ENCODE measurements at places on chromosomes 6 and 20.

- no peak for DNase-seq
Measured at GRCh38 chr6:56949925-56950495, 4.9 kb upstream of the BEND6 start.

DNA sequence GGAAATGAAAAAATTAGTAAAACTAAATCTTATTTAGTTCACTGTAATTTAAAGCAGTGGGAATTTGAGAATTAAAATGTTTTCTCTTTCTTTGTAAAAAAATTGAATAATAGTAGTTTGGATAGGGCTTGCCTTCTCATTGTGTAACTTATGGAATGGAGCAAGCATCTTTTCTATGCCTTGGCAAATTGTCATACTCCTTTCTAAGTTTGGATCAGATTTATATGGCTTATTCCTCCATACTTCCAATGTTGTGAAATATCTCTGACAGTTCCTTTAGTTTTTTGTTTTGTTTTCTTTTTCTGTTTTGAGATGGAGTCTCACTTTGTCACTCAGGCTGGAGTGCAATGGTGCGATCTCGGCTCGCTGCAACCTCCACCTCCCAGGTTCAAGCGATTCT is 176.4 kb downstream of the SAMD5 start:
- no peak for DNase-seq

- no peak for DNase-seq
Measured at GRCh38 chr20:38573413-38573812, 7.6 kb upstream of the ADIG start.

DNA sequence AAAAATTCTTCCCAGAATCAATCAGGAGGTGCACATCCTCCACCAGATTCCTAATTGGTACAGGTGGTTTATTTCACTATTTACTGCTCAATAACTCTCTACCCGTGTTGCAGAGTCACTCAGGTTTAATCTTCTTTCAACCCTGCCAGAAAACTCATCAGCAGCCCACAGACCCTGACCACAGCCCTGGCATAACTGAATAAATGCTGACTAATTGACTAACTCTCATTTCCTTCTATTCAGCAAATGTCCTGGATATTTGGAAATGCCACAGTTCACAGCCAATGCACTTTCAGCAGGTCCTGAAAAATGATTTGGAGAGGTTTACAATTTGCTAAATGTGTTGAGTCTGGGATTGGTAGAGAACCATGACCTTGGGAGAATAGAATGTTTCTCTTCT is 62.3 kb downstream of the TRMT6 start:
- no peak for DNase-seq

DNA sequence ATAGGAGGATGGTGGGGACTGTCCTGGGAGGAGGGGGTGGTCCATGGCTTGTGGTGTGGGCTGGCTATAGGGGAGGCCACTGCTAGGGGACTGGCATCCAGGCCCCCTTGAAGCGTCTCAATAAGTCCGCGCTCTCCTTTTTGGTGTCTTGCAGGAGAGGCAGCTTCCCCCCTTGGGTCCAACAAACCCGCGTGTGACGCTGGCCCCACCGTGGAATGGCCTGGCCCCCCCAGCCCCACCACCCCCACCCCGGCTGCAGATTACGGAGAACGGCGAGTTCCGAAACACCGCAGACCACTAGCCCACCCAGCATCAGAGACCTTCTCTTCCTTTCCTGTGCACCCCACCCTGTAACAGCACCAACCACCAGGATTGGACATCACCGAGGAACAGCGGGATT is 2.8 kb upstream of the ZBTB9 start:
- DNase-seq: no peak

DNA sequence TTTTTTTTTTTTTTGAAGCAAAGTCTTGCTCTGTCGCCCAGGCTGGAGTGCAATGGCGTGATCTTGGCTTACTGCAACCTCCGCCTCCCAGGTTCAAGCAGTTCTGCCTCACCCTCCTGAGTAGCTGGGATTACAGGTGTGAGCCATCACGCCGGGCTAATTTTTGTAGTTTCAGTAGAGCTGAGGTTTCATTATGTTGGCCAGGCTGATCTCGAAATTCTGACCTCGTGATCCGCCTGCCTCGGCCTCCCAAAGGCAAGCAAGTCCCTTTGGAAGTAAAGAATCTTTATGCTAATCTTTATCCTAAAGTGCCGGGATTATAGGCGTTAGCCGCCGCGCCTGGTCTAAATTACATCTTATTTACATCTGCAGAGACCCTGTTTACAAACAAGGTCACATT is 1.5 kb downstream of the PSMG4 start:
- DNase-seq: no peak

DNA sequence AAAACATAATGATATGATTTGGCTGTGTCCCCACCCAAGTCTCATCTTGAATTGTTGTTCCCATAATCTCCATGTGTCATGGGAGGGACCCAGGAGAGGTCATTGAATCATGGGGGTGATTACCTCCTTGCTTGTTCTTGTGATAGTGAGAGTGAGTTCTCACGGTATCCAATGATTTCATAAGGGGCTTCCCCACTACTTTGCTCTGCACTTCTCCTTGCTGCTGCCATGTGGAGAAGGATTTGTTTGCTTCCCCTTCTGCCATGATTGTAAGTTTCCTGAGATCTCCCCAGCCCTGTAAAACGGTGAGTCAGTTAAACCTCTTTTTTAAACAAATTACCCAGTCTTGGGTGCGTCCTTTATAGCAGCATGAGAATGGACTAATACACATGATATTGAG is 156.8 kb upstream of the PLCB4 start:
- DNase-seq: no peak

DNA sequence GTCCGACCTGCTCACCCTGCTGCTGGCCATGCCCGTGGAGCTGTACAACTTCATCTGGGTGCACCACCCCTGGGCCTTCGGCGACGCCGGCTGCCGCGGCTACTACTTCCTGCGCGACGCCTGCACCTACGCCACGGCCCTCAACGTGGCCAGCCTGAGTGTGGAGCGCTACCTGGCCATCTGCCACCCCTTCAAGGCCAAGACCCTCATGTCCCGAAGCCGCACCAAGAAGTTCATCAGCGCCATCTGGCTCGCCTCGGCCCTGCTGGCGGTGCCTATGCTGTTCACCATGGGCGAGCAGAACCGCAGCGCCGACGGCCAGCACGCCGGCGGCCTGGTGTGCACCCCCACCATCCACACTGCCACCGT is 885 bp downstream of the NTSR1 start:
- DNase-seq: no peak
